Mesangial cell (primary cell): ENCODE measurements at places on chromosomes 7 and 10. TPM values are rescaled to one million over a fixed set of nuclear protein-coding genes. Genes with fewer than 3 reads are reported as not detected.

Gene DENND2A
- 4.7 and 20.7 TPM in 2 replicates for total RNA-seq

Gene TMEM176B
- total RNA-seq, result not detected in 2 replicates

Gene MEST
- total RNA-seq, result 77.9 and 170 TPM in 2 replicates

Gene CYP2C18
- total RNA-seq, result not detected in 2 replicates

Gene MKX
- total RNA-seq, result 0.98 and 3.0 TPM in 2 replicates

Gene FAM25G
- not detected in 2 replicates for total RNA-seq

Gene MMRN2
- 0.13 and 0.16 TPM in 2 replicates for total RNA-seq

Gene ZNF438
- 2.0 and 2.1 TPM in 2 replicates for total RNA-seq

Gene CCL26
- 0.38 TPM in 1 of 2 replicates, not detected in the other for total RNA-seq

Gene IL2RA
- total RNA-seq, result not detected in 2 replicates

Gene AKR1D1
- total RNA-seq, result not detected in 2 replicates

Gene BZW2
- total RNA-seq, result 65.3 and 102 TPM in 2 replicates

Gene SORCS1
- total RNA-seq, result under 0.01 and 0.38 TPM in 2 replicates

Gene ZNF488
- total RNA-seq, result 0.25 and 1.1 TPM in 2 replicates

Gene AZGP1
- 0.49 TPM in 1 of 2 replicates, not detected in the other for total RNA-seq

Gene C10orf62
- total RNA-seq, result 0.13 TPM in 1 of 2 replicates, not detected in the other

Gene CYP3A5
- total RNA-seq, result 0.16 and 3.4 TPM in 2 replicates

Gene SFRP5
- total RNA-seq, result 0.16 and 3.0 TPM in 2 replicates

Gene VWDE
- 0.38 TPM in 1 of 2 replicates, not detected in the other for total RNA-seq

Gene NACAD
- total RNA-seq, result 6.0 and 9.4 TPM in 2 replicates
